T-helper 22 cell (primary cell): ENCODE measurements at places on chromosomes 2 and 18.

DNA sequence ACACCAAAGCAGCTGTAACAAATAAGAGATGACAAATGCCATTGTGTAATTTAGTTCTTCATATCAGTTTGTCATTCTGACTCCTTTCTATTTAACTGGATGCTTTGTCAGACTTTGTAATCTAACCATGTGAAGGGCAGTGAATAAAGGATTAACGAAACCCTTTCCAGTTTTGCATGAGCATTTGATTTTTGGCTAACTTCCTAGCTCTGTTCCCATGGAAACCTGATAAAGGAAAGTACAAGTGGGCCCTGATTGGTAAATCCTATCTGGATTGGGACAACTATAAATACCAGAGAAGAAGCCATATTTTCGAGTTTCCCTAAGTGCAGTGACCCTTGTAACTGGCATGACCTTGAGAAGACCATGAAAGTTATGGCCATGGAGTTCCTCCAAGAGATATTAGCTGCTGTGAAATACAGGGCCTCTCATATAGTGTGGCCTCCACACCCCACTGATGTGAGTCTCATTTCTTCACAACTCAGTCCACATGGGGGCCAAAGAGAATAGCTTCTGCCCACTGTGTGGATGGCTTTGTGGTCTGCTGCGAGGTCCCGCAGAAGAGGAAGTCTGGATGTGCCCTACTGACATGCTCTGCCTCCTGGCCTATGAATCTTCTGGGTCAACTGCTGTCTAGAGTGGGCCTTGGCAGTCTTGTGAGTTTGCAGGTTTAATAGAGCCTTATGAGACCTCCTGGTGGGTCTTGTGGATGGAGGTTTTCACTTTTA lies 38.2 kb upstream of the CYP1B1 start:
- DNase-seq, result no peak

DNA sequence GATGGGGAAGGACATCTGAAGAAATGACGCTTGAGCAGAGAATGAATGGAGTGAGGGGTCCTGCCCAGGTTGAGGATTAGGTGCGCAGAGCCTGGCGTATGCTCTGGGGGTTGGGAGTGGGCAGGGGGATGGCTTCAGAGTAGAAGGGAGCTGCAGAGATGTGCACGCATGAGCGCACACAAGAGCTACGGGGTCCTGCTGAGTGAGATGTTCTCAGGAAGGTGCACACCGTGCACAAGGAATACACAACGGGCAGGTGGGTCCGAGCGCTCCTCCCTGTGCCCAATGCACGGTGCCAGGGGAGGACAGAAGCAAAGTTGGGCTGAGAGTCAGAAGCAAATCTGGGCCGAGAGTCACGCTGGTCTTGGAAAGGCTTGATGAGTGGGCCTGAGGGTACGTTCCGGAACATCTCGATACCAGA lies 25.5 kb downstream of the TWIST2 start:
- DNase-seq, result no peak

DNA sequence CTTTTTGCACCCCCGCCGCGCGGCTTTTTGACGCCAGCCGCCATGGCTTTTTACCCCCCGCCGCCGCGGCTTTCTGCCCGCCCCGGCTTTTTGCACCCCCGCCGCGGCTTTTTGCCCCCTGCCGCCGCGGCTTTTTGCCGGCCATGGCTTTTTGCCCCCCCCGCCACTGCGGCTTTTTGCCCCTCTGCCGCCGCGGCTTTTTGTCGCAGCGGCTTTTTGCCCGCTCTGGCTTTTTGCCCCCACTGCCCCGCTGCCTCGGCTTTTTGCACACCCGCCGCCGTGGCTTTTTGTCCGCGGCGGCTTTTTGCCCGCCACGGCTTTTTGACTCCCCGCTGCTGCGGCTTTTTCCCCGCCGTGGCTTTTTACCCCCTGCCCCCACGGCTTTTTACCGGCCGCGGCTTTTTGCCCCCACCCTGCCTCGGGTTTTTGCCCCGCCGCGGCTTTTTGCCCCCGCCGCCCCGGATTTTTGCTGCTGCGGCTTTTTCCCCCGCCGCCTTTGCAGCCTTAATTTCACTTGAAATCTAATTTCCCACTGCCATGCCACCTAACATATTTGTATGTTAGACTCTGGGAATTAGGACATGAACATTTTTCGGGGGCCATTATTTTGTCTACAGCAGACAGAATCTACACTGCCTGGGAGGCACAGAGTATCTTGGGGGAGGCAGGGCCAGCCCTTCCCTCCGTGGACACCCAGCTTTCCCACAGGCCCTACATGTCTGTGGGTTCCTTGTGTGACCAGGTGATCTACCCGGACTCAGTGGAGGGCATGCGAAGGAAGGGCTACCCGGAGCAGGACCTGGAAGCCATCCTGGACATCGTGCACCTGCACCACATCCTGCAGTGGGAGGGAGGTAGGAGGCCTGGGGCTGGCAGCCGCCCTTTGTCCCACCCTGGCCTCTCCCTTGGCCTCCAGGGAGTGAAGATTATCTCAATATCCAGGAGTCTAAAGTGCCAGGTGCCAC lies 3031.0 kb upstream of the TEKT4 start:
- no peak for DNase-seq

DNA sequence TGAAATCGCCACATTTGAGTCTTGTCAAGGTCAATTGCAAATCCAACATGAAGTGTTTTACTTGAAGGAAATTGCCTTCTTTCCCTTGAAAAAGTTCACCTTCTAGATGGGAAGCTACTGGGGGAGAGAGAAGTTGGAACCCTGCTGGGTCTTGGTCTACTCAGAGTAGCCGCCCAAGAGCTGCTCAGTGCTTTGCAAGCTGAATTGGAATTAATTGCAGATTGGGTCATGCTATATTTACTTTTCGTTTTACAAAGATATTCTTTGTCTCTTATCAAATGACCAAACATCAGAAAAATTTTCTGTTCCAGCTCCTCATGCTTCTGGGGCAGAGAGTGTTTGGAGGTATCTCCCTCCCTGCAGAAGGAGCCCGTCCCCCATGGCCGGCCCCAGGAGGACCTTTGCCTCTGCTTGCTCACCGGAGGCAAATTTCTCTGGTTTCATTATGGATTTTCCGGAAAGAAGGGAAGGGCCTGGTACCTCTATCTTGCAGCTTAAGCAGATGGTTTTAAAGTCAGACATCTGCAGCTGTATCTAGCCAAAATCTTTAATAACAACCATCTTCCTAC lies 289.7 kb downstream of the MYT1L start:
- no peak for DNase-seq

- DNase-seq, result no peak
These were observed 167.7 kb downstream of the ANAPC1 start for GRCh38 chr2:111715987-111716904.

DNA sequence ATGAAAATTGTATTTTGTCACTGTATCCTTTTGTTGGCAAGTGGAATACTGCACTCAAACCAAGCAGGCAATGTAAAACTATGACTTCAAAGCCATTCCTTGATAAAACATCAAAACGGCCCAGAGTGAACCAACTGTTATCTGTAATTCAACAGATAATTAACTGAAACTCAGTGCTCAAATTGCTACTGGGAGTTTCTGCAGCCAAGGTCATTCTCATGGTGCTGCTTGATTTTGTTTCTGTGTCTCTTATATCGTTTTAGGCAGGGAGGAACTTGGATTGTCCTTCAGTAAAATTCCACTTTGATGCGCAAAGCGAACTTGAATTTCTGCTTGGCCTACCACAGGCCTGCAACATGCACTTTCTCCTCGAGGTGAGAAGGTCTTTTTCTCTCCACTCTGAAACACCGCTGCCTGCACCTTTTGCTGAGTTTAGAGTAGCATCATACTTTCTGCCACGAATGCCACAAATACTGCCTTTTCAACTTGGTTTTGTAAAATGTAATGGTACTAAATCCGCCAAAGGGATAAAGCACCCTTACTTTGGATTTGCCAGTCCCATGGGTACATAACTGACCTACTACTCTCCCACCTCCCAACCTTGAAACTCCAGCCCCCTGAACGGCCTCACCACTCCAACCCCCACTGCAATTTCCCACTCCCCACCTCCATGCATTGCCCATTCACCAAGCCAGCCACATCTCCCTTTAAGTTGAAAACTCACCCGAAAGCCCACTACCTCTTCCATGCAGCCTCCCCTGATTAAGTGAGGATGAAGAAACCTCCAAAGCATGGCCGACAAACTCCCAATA lies 204.7 kb downstream of the TGIF1 start:
- DNase-seq, result no peak

GRCh38 chr2:68726608-68727367 lies 7.8 kb upstream of the ARHGAP25 start:
- peak; percentile 75 for DNase-seq

- no peak for DNase-seq
These were observed 49.2 kb upstream of the UGP2 start for GRCh38 chr2:63792530-63792929.

GRCh38 chr2:138475277-138475776 lies 26.2 kb upstream of the SPOPL start:
- DNase-seq, result no peak

- DNase-seq, result no peak
These were observed 8.7 kb downstream of the IMPA2 start for GRCh38 chr18:11989966-11990380.

GRCh38 chr2:3588084-3588483 lies 6.8 kb upstream of the COLEC11 start:
- no peak for DNase-seq

DNA sequence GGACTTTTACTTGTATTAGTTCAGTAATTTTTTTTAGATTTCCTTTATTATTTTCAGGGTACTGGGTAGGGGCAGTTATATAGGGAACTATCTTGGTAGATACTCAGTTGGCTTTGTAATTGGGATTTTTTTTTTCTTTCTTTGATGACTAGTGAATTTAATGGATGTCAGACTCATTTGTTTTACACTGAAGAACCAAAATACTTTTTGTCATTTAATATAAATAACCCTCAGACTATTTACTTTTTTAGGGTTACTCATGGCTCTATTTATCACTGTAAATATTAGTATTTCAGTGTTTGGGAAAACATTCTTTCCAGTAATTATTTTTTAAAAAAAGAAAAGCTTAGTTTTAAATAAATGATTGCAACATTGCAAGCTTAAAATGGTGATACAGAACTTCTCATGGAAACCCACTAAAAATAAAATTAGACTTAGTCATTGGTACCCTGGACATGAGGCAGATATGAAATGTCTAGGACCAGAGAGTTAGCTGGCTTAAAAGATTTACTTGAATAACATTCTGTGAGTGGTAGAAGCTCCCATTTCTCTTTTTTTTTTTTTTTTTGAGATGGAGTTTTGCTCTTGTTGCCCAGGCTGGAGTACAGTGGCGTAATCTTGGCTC lies 74.4 kb upstream of the CYP20A1 start:
- DNase-seq, result no peak

DNA sequence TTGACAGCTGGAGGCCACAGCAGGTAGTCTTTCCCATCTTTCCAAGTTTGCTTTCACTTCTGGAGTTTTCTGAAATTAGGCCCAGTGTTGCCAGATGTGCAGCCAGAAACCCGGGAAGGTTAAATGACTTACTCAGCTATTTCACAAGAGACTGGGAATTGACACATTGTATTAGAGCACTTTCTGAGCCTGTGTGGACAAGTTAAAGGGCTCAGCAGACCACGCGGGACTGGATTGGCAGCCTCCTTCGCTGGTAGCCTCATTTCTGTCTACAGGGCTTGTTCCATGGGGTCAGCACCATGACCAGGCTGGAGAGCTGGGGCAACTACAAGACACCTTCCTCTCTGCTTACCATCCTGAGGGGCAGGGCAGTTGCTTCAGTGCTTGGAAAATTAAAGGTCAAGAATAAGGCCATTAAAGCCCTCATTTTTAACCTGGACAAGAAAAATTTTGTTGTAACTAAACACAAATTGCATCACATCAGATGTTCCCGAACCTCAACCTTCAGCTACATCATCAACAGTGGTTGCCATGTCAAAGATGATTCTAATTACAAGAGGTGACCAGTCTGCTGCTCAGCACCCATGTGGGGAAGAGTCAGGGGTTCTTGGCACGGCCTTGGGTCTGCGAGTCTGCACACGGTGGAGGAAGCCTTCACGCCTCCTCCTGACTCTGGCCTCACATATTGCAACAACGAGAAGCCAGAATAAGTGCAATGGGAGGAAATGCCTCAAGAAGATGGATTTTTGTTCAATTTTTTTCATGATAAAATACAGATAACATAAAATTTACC lies 279.5 kb upstream of the RAB6C start:
- DNase-seq, result no peak

DNA sequence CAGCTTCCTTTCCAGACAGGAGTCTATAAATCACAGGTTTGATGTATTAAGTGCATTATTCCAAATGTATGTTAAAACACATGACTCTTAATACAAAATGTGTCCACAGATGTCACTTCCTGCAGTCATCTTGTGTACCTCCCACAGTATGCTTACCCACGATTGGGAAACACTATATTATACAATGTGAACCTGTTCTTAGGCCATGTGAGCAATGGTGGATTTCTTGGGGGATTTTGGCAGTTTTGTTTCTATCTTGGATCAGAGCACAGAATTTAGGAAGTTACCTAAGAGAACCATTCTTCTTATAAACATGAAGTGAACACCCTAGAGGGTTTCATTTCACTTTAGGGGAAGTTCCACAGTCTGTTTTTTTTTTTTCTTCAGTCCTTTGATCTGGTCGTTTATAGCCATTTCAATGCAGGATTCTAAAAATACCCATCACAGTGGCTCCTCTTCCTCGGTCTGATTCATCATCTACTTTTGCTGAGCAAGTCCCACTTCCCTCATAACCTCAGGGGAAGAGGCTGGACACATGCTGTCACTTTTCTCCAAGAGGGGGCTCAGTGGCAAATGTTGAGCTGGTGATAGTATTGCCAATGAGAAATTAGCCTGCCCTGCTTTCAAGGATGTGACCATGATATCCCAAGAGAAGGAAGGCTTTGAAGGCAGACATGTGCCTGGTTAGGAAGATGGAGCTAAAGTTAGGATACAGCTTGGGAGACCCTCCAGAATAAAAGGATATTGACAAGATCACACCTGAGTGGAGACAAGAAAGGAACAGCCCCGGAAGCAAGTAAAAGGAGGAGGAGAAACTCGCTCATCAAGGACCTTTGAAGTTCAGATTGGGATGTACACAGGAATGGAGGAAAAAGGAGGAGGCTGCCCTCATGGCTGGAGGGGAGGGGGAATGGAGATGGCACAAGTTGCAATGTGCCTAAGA lies 22.6 kb downstream of the PLEK start:
- DNase-seq, result no peak

- no peak for DNase-seq
These were observed 4.2 kb downstream of the SLC66A2 start for GRCh38 chr18:79947054-79947755.

DNA sequence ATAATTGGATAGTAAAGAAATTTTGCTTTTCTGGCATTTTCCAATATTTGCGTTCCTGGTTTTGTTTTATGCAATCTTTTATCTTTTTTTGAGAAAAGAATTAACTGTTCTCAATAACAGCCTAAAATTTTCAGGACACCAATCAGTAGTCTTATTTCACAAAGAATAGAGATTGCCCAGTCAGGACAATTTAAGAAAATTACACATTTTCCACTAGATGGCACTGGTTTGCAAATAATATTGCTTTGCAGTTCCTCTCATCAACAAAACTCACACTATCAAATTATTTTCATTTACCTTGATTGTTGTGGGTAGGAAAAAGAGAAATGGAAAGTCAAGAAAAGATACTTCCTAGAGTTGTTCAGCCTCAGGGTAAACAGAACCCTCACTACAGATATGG lies 2.4 kb upstream of the RBM45 start:
- DNase-seq, result no peak
